Fibroblast of lung (primary cell): ENCODE measurements at places on chromosomes 7 and 10. TPM values are rescaled to one million over a fixed set of nuclear protein-coding genes. Genes with fewer than 3 reads are reported as not detected.
A peak's percentile ranks its signal among the peaks of the same experiment; 100 is the strongest.

Gene TMEM225B
- 0.51 and 1.2 TPM in 2 replicates for total RNA-seq

Gene STRIP2
- total RNA-seq: 4.9 and 10.9 TPM in 2 replicates

DNA sequence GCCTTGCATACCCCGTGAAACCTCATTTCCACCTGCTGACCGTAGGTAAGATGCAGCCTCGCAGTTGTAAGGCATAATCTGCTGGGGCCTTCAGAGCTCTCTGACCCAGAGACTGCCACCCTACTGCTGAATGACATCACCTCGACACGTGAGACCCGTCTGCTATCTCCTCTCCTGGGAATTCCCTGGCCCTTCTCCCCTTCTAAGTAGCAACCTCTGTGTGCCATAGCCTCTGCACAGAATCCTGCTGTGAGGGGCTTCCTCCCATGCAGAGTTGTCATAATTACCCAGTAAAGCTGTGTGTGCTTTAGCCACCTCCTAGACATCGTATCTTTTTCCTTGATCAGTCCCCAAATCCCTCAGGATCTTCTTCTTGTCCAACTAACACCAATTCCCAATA, 106.7 kb downstream of the CACNB2 start:
- no peaks in the 10 kb centered on the region for H3K27me3 ChIP-seq
- H3K36me3 ChIP-seq: no peaks in the 10 kb centered on the region
- no peak overlapping the region for H3K4me3 ChIP-seq
- DNase-seq: no peak

DNA sequence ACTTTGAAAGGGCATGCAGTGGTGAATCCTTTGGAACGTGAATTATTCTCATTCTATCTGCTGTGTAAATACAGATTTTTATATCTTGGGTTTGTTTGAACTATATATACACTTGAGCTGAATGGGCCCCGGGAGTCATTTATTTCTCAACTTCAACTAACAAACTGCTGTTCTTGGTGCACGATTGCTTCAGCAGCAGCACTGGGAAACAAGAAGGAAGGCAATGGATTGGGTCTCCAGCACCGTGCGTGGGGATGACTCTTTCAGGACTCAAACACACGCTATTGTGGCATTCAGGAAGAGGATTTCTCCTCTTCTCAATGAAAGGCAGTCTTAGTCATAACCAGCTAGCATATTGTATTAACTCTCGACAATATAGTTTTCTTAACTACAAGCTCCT, 226.0 kb upstream of the NFE2L3 start:
- H3K27ac ChIP-seq: no peak overlapping the region
- H3K27me3 ChIP-seq: no peaks in the 10 kb centered on the region
- no peaks in the 10 kb centered on the region for H3K4me1 ChIP-seq
- no peaks in the 10 kb centered on the region for H3K36me3 ChIP-seq
- H3K4me3 ChIP-seq: no peak overlapping the region

DNA sequence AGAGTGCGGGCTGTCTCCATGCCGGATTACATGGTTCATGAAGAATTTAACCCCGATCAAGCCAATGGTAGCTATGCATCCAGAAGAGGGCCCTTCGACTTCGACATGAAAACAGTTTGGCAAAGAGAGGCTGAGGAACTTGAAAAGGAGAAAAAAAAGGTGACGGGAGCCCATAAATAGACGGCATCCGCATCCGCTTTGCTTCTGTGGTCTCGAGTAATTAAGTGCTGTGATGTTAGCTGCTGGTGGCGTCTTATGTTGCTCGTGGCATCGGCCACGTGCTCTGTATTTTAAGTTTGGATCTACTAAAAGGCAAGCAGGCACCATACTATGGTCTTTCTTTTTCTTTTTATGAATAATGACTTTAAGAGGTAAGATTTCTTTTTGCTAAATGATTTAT, 11.1 kb downstream of the C7orf57 start:
- H3K27ac ChIP-seq: no peak overlapping the region
- no peak for DNase-seq
- no peaks in the 10 kb centered on the region for H3K36me3 ChIP-seq
- no peaks in the 10 kb centered on the region for H3K27me3 ChIP-seq
- no peak overlapping the region for H3K4me3 ChIP-seq

GRCh38 chr10:21488246-21488956, 37.1 kb downstream of the SKIDA1 start:
- DNase-seq: peak; percentile 18
- H3K4me3 ChIP-seq: no peak overlapping the region
- H3K4me1 ChIP-seq: no peaks in the 10 kb centered on the region

DNA sequence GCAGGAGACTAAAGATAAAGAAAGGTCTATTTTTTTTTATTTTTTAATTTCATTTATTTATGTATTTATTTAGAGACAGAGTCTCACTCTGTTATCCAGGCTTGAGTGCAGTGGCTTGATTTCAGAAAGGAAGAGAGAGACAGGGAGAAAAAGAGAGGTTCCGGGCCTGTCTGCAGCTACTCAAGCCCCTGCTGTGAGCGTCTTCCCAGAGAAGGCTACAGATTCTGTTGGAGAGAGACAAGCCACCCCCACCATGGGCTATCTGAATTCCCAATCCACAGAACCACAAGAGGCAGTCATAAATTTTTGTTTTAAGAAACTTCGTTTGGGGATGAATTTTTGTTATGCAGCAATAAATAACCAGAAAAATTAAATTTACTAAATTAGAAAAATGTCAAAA, 68.1 kb downstream of the CALN1 start:
- no peak overlapping the region for H3K27ac ChIP-seq
- DNase-seq: no peak
- no peaks in the 10 kb centered on the region for H3K36me3 ChIP-seq
- no peaks in the 10 kb centered on the region for H3K4me1 ChIP-seq
- no peaks in the 10 kb centered on the region for H3K27me3 ChIP-seq
- no peak overlapping the region for H3K4me3 ChIP-seq
